NCI-H460 (cell line): ENCODE measurements at places on chromosomes 11 and 22. TPM values are rescaled to one million over a fixed set of nuclear protein-coding genes. Genes with fewer than 3 reads are reported as not detected.

DNA sequence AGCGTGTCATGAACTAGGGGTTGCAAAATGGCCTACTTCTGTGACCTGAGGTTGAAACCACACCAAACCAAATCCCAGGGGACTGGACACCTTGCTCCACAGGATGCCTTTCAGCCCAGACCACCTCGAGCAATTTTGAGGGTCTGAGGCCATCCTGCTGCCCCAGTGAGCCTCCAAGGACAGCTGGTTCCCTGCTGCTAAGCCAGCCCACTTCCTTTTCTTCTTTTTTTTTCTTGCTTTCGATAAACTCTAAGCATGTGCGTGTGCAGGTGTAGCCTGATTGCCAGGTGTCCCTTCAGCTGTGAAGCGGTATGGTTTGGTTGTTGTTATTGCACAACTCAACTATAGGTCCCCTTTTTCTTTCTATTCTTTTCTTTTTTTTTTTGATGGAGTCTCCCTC, 2.7 kb downstream of the CRYBB1 start:
- no peak for DNase-seq

GRCh38 chr11:45924927-45925326, 2.5 kb downstream of the LARGE2 start:
- DNase-seq, result no peak

GRCh38 chr22:29115682-29116288, 43.0 kb downstream of the KREMEN1 start:
- no peak for DNase-seq

DNA sequence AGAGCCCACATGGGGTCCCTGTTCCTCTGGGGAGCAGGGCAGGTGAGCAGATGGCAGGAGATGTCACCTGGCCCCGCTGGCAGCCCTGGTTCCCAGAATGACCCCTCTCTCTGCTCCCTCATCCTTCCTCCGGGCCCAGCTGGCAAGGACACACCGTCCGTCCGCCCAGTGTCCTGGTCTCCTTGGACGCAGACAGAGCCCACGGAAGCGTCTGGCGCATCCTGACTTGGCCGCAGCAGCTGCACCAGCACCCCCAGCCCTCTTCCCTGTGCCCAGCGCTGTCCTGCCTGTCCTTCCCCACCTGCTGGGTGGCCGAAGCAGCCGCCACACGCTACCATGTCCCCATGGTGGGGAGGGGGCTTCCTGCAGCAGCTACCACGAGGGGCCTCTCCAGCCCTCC, 9.6 kb upstream of the CABP7 start:
- no peak for DNase-seq

GRCh38 chr11:102809971-102810370, 12.0 kb upstream of the MMP1 start:
- DNase-seq, result no peak

DNA sequence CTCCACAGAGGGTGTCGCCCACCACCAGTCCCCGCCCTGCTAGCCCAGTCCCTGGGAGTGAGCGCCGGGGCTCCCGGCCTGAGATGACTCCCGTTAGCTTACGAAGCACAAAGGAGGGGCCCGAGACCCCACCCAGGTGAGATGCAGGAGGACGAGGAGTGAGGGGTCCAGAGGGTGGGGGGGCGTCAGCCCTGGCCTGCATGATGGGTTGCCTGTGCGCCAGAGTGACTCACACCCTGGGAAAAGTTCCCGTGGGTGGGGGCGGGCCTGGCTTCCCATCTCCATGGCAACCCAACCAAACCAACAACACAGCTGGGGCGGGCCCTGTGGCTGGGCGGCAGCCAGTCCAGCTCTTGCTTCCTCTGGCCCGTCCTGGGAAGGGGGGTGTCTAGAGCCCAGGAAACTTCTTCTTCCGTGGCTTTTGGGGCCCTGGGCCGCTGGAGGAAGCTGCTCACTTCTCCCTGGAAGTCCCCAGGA, 4.5 kb downstream of the GAS2L1 start:
- peak; percentile 73 for DNase-seq

CSKMT gene
- 8.8 and 11.5 TPM in 2 replicates for total RNA-seq

OR2AG2 gene
- total RNA-seq, result 0.17 TPM in 1 of 2 replicates, not detected in the other
